Activated naive CD8-positive, alpha-beta T cell treated with anti-CD3 and anti-CD28 coated beads, Interleukin-2, amount 10 ng/mL, durations not matched to agents 7 days and 5 days (primary cell): ENCODE measurements at places on chromosomes 5 and 9.

GRCh38 chr9:20636888-20637440 lies 14.7 kb upstream of the MLLT3 start:
- no peak for DNase-seq

DNA sequence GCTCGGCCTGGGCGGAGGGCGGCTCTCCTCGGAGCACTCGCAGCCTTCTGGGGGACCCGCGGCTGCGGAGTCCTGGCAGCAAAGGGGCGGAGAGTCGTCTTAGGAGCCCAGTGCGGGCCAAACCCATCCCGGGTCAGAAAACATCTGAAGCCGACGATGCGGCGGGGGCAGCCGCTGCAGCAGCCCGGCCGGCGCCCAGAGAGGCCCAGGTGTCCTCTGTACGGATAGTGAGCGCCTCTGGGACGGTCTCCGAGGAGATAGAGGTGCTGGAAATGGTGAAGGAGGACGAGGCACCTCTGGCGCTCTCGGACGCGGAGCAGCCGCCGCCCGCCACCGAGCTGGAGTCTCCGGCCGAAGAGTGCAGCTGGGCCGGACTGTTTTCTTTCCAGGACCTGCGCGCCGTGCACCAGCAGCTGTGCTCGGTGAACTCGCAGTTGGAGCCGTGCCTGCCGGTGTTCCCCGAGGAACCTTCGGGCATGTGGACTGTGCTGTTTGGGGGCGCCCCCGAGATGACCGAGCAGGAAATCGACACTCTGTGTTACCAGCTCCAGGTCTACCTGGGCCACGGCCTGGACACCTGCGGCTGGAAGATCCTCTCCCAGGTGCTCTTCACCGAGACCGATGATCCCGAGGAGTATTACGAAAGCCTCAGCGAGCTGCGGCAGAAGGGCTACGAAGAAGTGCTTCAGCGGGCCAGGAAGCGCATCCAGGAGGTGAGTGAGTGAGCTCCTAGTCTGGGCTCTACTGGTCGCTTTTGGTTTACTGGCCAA lies 1.2 kb downstream of the JMY start:
- peak; percentile 67 for DNase-seq

- no peak for DNase-seq
Observed at GRCh38 chr5:126849101-126849678, 72.3 kb downstream of the LMNB1 start.

DNA sequence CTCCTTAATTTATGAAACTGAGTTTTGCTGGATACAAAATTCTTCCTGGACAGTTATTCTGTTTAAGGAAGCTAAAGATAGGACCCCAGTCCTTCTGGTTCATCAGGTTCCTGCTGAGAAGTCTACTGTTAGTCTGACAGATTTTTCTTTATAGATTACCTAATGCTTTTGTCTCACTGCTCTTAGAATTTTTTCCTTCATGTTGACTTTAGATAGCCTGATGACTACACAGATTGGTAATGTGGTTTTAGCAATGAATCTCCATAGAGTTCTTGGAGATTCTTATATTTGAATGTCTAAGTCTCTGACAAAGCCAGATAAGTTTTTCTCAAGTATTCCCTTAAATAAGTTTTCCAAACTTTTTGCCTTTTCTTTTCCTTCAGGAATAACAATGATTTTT lies 419.7 kb downstream of the CDH10 start:
- no peak for DNase-seq

- DNase-seq: no peak
Observed at GRCh38 chr9:112846528-112847488, 43.9 kb downstream of the SLC46A2 start.

DNA sequence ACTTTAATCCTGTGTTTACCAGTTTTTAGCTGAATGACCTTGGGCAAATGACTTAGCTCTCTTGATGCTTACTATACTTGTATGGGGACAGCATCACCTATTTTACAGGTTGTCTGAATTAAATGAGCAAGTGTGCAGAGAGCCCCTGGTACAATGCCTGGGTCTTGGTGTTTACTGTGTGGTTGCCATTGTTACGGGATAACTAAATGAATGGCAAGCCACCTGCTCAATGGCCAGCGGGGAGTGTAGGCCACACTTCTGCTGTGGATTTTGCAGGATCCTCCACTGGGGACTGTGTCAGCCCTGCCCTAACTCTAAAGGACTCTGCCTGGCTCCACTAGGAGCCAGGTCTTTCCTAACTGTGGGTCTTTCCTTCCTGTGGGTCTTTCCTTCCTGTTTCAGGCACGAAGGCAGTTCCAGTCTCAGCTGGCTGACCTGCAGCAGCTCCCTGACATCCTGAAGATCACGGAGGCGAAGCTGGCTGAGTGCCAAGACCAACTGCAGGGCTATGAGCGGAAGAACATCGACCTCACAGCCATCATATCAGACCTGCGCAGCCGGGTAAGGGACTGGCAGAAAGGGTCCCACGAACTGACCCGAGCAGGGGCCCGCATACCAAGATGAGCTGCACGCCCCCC lies 10.3 kb upstream of the GLE1 start:
- no peak for DNase-seq

GRCh38 chr9:35905051-35905781 lies 786 bp upstream of the HRCT1 start:
- no peak for DNase-seq

GRCh38 chr9:13705373-13705772 lies 425.9 kb upstream of the MPDZ start:
- no peak for DNase-seq

DNA sequence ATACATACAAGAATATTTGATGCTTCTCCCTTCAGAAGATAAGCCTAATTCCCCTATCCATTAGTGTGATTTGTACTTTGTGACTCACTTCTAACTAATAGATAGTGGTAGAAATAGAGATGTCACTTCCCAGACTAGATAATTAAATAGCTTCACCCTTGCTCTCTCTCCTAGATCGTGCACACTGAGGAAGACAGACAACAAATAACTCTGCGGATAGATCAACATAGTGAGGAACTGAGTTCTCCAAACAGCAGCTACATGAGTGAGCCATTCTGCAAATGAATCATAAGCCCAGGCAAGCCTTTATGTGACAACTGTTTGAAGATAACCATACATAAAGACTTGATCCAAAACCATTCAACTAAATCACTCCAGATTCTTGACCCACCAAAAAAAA lies 1083.4 kb upstream of the C9orf72 start:
- no peak for DNase-seq

DNA sequence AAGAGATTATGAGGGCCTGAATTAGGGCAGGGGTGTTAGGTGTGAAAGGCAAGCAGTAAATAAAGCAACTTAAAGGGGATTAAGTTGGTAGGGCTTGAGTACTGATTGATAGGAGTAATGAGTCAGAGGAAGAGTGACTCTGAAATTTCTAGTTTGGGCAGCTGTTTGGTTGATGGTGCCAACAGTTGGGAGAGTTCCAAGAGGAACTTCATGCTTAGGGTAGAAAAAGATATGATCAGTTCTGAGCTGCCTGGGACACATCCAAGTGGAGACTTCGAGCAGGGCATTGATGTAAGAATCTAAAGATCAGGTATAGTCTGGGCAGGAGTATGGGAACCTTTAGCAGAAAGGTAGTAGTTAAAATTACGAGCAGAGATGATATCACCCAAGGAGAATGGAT lies 10.2 kb downstream of the MAMDC2 start:
- no peak for DNase-seq

GRCh38 chr9:16352791-16353401 lies 517.6 kb downstream of the BNC2 start:
- DNase-seq: no peak

DNA sequence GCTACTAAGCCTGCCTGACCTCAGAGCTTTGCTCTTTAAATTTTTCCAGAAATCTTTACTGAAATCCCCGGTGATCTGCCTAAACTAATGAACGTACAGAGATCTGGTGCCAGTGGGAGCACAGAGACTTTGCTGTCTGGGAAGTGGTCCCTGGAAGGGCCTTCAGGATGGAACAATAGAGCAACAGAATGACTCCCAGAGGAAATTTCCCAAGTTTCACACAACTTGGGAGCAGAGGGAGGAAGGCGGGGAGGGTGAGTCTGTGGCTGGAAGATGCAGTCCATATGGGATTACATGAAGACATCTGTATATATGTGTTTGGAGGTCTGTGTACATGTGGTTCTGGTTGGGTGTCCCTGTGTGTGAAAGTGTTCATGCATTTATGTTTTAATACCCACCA lies 638.3 kb downstream of the CCDC171 start:
- DNase-seq: no peak
